ENCODE measurements at places on chromosomes 2 and 18. TPM values are rescaled to one million over a fixed set of nuclear protein-coding genes. Genes with fewer than 3 reads are reported as not detected.

Gene FHOD3
- 21.2 TPM for total RNA-seq

Gene CPLX4
- total RNA-seq: not detected

- DNase-seq: no peak
Observed at GRCh38 chr2:114034742-114035141, 144.9 kb downstream of the ACTR3 start.

DNA sequence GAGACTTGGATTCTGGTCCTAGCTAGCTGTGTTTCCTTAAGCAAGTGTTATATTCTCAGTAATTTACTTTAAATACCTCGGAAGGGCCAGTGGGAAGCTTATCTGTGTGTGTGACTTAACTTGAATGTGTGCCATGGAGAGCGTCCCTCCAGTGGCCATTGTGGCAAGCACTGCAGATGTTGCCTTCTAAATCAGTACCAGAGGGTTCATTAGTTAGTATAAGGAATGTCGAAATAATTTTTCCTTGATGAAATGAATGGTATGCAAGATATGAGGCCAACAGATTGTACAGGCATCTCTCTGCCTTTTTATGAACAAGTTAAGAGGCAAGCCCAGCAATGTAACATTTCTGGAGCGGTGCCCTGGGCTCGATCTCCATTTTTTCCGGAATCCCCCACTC lies 52.0 kb downstream of the FBXO36 start:
- DNase-seq: no peak

- DNase-seq: no peak
Observed at GRCh38 chr2:43343573-43344304, 117.3 kb upstream of the ZFP36L2 start.

DNA sequence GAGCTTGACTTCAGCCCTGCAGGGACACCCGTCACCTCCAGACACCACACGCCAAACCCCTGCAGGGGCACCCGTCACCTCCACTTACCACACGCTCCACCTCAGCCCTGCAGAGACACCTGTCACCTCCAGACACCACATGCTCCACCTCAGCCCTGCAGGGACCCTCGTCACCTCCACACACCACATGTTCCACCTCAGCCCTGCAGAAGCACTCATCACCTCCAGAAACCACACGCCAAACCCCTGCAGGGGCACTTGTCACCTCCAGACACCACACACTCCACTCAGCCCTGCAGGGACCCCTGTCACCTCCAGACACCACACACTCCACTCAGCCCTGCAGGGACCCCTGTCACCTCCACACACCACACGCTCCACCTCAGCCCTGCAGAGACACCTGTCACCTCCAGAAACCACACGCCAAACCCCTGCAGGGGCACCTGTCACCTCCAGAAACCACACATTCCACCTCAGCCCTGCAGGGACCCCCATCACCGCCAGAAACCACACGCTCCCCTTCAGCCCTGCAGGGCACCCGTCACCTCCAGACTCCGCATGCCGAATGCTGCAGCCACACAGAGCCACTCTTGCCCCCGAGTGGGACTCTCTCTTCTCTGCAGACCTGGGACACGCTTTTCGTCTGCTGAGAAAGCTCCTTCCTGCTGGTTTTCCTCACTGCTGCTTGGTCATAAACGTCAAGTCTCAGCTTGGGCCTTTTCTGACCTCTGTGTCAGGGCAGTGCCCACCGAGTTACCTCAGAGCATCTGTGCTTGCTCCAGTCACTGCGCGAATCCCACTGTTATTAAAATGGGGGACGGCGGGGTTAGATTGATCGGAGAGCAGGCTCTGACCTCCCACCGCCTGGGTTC lies 77.5 kb upstream of the SALL3 start:
- no peak for DNase-seq

DNA sequence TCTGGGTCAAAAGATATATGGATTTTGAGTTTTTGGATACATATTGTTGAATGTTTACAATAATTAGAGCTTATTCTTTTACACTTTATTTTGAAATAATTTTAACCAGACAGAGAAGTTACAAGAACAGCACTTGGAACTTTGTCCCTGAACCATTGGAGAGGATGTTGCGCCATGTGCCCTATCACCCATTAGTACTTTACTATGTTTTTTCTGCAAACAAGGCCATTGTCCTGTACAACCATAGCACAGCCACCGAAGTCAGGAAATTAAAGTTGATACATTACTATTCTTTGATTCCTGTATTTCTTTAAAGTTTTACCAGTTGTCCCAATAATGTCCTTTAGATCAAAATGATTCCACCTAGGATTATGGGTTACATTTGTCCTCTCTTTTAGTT lies 188.8 kb downstream of the ACKR3 start:
- no peak for DNase-seq
